Activated CD8-positive, alpha-beta memory T cell treated with anti-CD3 and anti-CD28 coated beads for 1 hour (primary cell): ENCODE measurements at places on chromosomes 3 and 15.

GRCh38 chr3:8651418-8652323 lies 7.1 kb upstream of the SSUH2 start:
- DNase-seq, result no peak

DNA sequence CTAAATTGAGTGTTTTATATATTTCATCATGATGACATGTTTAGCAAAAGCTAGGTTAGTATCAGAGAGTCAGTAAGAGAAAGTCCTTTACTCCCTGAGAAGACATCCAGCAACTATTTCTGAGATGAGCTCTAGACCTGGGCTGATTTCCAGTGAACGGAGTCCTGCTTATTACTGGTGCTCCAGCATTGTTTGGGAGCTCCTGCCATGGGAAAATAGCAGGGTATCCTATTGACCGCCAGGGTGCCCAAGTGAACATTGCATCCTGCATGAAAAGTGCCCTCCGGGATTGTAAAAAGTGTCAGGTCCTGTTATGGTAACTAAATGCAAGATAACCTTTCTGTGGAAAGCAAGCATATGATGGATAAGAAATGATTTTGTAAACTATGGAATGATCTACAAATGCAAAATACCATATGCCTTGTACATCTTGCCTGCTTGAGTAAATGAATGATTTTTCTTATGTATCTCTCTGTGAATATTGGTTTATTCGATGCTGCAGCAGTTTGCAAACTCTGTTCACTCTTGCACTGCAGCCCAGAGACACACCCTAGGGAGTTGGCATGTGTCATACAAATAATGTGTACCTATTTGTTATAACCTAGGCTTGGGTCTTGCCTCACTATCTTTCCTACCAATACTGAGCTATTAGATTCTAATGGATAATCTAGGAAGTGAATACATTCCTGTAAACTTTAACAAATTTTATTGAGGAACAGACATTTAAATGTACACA lies 96.7 kb downstream of the IL5RA start:
- no peak for DNase-seq

DNA sequence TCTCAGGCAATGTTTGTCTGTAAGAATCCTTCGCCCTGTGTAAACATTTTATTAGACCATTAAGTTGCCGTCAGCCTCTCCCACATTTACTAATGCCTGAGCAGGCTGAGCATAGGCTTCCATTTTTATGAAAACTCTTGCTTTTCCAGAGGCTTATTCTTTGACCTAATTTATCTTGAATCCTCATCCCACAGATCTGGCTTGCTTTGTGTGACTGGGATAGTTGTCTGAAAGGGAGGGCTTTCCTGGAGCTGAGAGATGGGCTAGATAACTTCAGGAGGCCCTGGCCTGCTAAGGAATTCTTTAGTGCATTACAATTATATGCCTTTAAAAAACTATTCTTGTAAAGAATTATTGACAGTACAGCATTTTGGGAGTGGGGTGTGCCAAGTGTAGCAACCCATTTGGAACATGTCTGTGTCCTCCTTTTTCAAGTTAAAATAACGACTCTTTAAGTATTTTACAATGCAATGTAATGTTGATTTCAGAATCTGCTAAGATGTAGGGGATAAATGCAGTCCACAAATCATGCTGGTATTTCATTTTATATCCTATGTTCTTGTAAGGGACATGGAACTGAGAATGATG lies 52.4 kb downstream of the EEFSEC start:
- no peak for DNase-seq

GRCh38 chr3:105842449-105842848 lies 26.4 kb downstream of the CBLB start:
- DNase-seq, result no peak

DNA sequence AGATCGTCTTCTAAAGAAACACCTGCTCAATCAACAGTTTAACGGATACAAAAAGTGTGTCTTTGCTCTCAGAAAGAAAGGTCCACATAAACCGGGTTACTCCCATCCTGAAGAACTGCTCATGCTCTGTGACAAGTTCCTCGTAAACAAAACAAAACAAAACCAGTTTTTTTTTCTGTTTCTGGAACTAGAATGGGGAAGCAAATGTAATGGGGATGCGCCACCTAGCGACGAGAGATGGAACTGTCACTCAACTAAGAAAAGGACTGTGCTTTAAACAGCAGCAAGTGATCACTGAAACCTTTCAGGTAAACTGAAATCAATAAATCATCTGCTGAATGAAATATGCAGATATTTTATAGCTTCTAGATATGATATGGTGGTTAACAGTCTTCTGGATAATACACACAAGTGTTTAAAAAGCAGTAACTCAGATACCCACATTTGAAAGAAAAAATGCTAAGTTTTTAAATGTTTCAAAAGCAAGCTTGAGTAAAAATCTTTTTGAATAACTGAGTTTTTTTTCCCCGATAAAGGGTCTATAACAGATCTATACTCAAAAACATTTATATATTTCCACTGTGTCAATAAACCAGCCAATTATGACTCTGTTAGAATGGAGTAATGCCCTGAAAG lies 10.9 kb downstream of the TM2D3 start:
- peak; percentile 41 for DNase-seq

- no peak for DNase-seq
These were observed 20.3 kb upstream of the LPP start for GRCh38 chr3:188133646-188134045.

- no peak for DNase-seq
These were observed 307.6 kb upstream of the LRRFIP2 start for GRCh38 chr3:37481982-37482381.

GRCh38 chr3:61634678-61635077 lies 73.3 kb downstream of the PTPRG start:
- DNase-seq, result no peak

DNA sequence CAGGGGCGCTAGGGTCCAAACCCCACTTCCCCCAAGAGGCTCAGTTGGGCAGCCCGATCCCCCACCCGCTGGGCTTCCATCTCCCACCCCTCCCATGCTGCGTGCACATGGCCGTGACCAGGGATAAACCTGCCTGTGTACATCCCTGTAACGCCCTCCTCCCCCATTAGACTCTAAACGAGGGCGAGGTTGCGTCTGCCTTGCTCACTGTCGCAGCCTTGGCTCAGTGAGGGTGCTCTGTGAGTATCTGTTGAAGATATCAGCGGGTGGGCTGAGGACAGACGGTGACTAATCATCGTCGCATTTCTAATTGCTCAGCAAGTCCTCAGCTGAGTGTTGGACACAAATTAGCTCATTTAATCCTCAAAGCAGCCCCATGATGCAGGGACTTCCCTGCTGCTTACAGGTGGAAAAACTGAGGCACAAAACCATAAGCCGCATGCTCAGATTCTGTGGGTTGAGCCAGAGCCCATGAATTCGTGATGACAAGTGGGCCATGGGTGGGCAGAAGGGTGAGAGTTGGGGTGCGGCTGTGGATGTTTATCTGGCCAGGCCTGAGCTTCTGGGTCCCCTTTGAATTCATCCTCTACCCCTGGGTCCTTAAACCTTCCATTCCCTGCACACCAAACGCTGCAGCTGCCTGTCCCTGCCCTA lies 26.0 kb downstream of the FBLN2 start:
- no peak for DNase-seq

GRCh38 chr15:65189102-65189740 lies 4.1 kb upstream of the CLPX start:
- DNase-seq, result no peak

DNA sequence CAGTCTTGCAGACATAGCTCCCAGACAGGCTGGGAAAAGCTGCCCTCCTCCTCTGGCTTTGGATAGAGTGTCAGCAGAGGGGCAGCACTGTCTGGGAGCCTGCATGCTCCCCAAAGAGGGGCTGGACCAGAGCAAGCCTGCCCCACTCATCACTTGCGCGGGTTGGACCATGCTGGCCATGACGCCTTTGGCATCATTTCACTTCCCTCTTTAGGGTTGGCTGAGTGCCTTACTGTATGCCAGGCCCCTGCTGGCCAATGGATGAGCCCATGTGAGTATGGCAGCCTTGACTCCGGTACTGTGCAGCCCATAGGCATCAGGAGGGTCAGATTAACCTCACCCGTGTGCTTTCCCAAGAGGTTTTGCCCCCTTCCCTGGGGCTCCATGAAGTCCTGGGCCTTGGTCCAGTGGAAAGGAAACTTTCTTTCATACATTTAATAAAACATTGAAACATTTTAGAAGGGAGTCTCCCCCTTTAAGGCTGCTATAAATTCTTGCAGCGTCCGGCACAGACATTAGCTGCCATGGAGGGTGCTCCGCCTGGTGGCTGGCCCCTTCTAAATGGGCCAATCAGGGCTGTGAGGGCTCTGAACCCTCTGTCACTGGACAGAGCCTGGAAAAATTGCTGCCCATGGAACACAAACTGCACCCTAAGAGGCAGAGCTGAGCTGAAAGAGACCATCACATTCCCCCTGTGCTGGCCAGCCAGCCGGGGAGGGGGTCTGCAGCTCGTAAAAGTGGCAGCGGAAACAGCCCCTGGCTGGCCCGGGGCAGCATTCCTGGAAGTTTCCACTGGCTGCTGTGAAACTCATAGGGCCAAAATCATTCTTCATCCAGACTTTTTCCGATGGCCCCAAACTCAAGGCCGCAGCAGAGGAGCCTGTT lies 20.8 kb upstream of the DUSP7 start:
- no peak for DNase-seq

DNA sequence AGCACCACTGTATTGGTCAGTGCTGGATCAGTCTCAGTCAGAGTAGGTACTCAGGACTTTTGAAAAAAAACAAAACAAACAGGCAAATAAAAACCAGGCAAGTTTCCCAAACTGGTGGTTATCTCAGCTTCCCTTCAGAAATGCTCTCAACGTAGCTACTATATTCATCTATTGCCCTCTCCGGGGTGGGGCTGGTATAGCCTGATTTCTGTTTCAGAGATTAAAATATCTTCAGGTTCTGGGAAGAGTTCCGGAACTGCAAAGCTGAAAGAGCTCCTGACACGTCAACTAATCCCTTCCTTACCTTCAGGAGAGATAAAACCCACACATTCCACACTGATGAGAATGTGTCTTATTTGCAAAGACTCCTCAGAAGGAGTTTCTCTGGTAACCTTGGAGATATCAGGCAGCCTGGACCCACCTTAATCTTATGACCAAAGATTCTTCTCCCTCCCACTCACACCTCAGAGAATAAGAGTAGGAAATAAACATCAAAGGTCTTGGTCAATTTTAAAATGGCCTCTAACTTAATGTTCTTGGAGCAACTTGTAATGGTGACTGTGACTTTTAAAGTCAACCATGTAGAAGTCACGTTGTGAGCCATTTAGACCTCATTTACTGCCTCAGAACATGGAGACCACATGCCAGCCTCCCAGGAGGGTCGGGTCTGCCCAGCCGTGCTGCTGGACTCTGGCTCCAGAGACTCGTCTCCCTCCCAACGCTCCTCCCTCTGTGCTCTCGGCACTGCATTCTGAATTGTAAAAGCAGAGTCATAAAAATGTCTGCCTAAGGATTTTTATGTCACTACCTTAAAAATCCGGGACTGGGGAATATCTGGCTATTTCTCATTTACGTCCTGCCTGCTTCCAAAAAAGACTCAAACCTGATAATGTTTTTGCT lies 53.8 kb downstream of the CDCP1 start:
- DNase-seq, result no peak
